ENCODE measurements at places on chromosomes 7 and 10.

DNA sequence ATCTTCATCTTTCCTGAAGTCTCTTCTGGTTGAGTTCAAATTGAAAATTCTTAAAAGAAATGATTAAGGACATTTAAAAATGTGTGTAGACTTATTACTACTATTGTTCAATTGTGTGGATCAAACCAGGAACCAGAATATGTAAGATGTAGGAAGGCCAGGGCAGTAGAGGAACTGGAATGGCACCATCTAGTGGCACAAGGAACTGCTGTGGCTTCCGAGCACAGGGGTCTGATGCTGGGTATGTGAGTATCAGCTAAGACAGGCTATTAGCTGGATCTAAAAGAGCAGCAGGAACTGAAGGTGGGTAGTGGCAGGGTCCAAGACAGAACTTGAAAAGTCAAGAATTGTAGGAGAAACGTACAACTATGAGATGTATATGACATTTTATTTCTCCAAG is 247.3 kb downstream of the SEMA3A start:
- no peak for DNase-seq

DNA sequence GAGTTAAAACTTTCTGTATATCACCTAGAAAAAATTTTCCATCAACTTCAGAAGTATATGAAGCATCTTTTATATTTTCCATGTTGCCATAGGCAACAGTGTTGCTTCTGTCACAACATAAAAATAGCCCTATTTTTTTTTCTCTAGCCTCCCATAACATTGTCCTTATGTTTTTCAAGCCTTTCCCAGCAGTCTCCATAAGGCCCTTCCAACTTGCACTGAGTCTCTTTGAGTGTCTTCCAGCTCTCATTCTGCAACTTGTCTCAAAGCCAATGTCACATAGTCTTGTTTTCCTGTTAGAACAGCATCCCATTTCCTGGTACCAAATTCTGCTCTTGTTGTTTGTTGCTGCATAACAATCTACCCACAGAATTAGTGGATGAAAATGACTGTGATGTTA is 1055.5 kb upstream of the GHITM start:
- no peak for DNase-seq

DNA sequence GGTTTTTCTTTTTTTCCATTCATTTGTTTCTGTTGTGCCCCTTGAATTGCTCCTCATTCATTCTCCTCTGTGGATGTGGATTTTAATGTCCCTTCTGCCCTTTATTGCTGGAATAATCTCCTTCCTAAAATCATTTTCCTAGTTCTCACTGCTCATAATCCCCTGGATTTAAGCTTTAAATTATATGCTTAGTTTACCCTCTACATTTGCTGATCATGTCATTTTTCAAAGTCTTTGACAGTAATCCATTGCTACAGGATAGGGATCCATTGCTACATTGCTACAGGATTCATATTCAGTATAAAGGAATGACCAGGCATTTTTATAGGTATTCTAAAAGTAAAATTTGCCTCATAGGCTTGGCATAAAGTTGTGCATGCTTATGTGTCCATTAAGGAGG is 14.3 kb downstream of the ADAM22 start:
- DNase-seq = no peak

- no peak for DNase-seq
Measured at GRCh38 chr7:25965405-25966123, 186.4 kb upstream of the NFE2L3 start.

DNA sequence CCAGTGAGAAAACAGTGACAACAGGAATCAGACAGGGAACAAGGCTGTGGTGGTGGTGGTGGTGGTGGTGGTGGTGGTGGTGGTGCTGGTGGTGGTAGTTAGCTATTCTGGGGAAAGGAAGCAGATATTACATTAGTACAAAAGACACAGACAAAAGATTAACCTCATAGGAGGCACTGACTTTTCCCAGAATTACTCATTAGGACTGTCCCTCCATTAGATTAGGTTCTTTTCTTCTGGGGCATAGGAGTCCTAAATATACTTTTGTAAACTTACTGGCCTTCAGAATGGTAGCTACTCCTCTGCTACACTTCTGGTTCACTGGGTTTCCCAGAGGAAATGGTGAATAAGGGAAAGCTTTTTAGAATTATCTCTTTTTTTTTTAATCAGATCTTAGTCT is 156.6 kb upstream of the SEMA3D start:
- DNase-seq = no peak

- DNase-seq = no peak
Measured at GRCh38 chr7:157560710-157561522, 224.1 kb downstream of the DNAJB6 start.

- DNase-seq = no peak
Measured at GRCh38 chr7:37097983-37098382, 350.7 kb downstream of the ELMO1 start.

- DNase-seq = no peak
Measured at GRCh38 chr10:5620223-5620721, 46.1 kb downstream of the ASB13 start.

- DNase-seq = no peak
Measured at GRCh38 chr7:50822110-50822509, 39.4 kb upstream of the GRB10 start.

DNA sequence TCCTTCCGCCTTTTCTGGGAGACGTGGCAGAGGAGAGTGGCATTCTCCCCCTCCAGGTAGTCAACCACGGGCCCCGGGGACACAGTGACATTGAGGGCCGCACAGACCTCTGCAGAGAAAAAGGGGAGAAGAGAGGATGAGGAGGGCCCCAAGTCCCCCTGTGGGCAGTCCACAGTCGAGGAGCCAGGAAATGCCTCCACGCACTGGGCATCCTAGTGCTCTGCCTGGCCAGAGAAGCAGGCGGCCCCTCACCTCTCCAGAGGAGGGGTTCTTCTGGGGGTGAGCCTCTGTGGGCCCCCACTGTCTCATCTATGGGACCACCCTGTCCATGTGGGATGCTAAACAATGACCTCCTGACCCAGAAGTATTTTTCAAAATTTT is 7.4 kb downstream of the VSTM4 start:
- DNase-seq = no peak

DNA sequence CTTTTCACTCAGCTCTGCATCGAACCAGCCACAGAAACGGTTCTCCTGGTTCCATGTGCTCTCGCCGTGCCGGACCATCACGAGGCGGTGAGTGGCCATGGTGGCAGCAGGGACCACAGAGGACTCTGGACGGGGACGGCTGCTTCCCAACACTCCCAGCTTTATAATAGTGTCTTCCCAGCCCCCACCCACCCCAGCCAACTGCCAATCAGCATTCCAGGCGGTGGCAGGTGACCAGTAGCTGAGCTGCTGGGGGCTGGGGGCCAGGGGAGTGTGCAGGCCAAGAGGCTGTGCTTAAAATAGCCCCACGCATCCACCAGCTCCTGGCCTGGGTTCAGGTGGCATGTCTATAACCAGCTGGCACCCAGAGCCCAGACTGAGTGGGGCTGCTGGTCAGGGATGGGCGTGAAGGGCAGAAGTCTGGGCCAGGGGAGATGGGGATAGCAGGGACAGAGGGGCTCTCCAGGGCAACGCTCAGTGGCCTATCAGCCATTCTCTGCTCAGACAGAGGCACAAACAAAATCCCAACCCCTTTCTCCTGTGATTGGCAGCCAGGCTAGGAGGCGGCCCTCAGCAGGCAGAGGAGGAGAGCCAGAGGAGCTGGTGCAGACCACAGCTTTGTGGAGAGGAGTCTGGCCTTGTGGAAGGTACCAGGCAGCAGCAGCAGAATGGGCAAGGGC is at the start of gene PGAM2:
TSS of gene PGAM2 (minus strand) at position 137 of the 680 bp plus-strand sequence. CDS start at position 99, 38 bp downstream.
- peak; percentile 14 for DNase-seq

DNA sequence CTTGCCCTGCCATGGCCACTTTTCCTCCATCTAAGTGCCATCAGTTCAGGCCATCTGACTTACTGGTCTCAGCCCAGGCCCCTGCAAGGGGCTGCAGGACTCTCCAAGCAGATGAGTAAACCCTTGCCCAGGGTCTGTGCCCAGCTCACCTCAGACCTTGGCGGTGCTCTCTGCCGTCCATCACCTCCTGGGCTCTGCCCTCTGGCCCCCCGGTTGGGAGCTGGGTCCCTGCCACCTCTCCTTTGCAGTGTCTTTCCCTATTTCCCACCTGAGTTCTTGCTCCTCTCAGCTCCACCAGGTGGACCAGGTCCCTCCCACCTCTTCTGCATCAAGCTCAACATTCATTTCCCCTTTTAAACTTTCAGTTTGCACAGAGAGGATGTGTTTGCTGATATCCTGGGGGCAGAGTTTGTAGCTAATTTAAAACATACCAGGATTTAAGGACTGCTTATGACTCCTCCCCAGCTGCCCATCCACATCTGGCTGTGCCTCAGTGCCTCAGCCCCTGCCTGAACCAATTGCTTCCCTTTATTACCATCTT is 135.5 kb downstream of the SLIT1 start:
- DNase-seq = no peak

- no peak for DNase-seq
Measured at GRCh38 chr10:128230401-128230800, 104.2 kb upstream of the MKI67 start.

DNA sequence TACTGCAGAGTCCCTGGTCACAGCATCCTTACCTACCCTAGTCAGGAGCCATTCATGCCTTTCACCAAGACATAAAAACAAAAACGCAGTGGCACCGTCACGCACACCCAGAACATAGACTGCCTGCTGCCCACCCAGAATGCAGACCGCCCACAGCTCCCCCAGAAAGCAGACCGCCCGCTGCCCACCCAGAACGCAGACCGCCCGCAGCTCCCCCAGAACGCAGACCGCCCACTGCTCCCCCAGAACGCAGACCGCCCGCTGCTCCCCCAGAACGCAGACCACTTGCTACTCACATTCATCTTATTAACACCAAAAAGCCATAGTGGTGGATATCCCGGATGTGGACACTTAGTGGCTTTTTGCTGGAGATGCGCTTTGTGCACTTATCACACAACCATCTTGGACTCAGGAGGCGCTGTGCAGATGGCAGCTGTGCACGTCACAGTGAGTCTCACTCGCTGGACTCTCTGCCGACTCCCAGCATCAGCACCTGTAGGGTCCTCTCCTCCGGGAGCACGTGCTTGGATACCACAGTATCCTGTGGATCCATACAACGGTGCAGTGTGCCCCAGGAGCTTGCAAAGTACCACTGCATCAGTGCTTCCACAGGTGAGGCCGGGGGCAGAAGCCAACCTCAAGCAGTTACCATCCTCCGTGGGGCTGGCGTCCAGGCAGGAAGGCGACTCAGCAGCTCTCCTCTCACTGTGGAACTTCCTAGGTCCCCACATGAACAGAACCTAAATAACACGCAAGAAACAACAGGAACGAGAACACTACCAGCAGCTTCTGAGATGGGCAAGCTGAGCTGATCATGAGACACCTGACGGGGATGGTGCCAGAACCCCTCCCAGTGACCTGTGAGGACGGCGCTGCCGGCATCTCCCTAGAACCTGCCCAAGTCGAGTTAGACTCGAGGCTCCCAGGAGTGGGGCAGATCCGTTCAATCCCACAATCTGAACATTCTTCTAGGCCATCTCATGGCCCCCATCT is 161.0 kb downstream of the DIP2C start:
- no peak for DNase-seq

DNA sequence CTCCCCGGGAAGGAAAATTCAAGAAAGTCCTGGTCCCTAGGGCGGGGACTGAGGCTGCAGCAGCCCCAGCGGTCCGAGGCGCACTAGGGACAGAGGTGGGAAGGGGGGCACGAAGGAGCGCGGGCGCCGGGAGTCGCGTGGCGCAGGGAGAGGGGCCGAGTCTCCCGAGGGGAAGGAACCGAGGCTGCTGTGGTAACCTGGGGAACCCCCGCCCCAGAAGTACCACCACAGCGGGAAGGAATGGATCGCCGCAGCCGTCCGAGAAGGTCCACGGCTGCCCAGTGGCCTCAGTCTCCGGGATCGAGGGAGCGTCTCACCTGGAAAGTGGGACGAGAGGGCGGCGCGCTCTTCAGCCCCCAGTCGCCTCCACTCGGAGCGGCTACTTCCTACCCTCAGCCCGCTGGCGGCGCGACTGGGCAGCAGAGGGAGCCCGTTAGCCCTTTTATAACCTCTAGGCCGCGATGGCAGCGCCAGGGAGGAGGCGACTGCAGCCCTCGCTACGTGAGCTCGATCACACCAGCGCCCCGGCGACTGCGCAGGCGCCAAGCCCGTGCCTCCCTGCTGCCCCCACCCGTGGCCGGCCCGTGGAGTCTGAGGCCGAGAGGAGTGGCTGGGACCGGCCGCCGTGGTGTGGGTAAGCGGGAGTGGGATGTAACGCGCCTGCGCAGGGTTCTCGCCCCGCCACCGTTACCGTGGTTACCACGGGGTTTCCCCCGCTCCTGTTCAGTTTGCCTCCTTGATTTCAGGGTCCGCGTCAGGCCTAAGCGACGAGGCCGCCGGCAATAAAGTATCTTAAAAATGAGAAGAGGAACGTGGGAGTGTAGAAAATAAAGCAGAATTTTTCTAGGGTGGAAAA is at the start of gene P4HA1:
TSS of gene P4HA1 (minus strand) at position 418 of the 856 bp plus-strand sequence. CDS start 21,983 bp downstream, outside the sequence.
- DNase-seq = peak; percentile 100

- no peak for DNase-seq
Measured at GRCh38 chr7:26115650-26116049, 36.3 kb upstream of the NFE2L3 start.

- no peak for DNase-seq
Measured at GRCh38 chr7:26374647-26375373, 83.1 kb downstream of the SNX10 start.

DNA sequence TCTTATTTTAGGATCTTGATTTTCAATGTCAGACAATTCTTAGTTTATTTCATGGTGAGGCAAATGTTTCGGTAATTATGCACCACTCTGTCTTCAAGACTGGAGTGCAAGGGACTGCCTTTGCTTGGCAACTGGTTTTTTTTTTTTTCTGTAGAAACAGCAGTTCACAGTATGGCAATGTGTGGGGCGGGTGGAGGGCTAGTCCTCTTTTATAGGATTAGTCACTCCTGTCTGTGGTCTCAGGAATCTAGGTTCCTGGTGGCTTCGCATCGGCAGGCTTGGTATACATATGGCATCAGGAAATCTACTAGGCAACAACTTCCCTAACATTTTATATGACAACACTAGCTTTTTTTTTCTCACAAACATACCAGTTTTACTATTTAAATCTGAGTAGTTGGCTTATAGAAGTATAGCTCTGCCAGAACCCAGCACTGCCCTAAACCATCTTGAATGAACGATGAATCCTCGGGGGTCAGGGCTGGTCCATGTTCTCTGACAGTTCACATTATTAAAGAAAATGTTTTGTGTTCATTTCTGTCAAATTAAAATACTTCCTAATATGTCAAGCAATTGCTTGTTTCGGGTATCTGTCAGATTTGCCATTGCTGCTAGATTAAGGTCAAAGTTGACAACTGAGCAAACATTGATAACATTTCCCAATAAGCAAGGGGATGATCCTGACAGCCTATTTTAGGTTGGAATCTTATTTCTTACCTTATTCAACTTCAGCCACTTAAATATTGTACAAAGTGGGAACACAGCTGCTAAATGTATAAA is 289.7 kb upstream of the VSTM2A start:
- DNase-seq = no peak

GRCh38 chr7:114422507-114423501 is 8.2 kb downstream of the FOXP2 start:
- no peak for DNase-seq

GRCh38 chr7:141320287-141320686 is 230.9 kb upstream of the AGK start:
- DNase-seq = no peak

GRCh38 chr10:126391192-126391885 is 3.1 kb upstream of the ADAM12 start:
- no peak for DNase-seq

- no peak for DNase-seq
Measured at GRCh38 chr7:116122972-116123595, 87.3 kb upstream of the TES start.
